Left renal cortex interstitium (tissue), 4 donors: ENCODE measurements at places on chromosomes 2 and 18. TPM values are rescaled to one million over a fixed set of nuclear protein-coding genes. Genes with fewer than 3 reads are reported as not detected.

GRCh38 chr2:120403676-120404075, 57.7 kb downstream of the INHBB start:
- DNase-seq: no peak

- no peak for DNase-seq
These were observed 264.7 kb downstream of the RNF152 start for GRCh38 chr18:61628085-61628484.

- DNase-seq: no peak
These were observed 1474.0 kb upstream of the TMEFF2 start for GRCh38 chr2:193668557-193669323.

The STK39 gene
- polyA plus RNA-seq: 34.6 TPM

- no peak for DNase-seq
These were observed 387.2 kb upstream of the DCC start for GRCh38 chr18:51952844-51953243.

GRCh38 chr2:213740453-213740852, 456.2 kb downstream of the SPAG16 start:
- DNase-seq: no peak

DNA sequence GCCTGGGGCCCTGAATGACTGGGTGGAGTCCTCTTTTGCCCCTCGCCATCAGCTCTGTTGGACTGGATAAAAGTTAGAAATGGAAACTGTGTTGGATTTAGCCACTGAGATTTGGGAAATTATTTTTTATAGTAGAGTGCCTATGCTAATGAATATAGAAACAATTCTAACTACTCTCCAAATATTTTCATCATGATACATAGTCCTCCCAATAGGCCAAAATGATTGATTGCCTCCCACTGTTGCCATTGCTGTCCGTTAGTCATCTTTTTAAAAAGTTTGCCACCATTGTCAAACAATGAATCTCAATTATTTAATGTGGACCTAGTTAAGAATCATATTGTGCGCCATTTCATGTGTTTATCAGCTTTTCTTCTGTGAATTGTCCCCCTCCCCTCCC, 417.0 kb downstream of the GALR1 start:
- no peak for DNase-seq

The MAP4K3 gene
- polyA plus RNA-seq: 62.6 TPM

The CYRIA gene
- 2.6 TPM for polyA plus RNA-seq

GRCh38 chr18:43819397-43819796, 542.1 kb upstream of the SYT4 start:
- no peak for DNase-seq
